ENCODE measurements at places on chromosomes 7 and 10.

GRCh38 chr10:60385399-60385738, 4.3 kb downstream of the ANK3 start:
- DNase-seq = peak; percentile 21

- no peak for DNase-seq
These were observed 362.0 kb downstream of the ETV1 start for GRCh38 chr7:13627455-13627854.

- DNase-seq = peak; percentile 35
These were observed 80.8 kb upstream of the RHOBTB1 start for GRCh38 chr10:61024856-61025201.

GRCh38 chr7:135362871-135363270, 129.2 kb downstream of the STRA8 start:
- DNase-seq = no peak

DNA sequence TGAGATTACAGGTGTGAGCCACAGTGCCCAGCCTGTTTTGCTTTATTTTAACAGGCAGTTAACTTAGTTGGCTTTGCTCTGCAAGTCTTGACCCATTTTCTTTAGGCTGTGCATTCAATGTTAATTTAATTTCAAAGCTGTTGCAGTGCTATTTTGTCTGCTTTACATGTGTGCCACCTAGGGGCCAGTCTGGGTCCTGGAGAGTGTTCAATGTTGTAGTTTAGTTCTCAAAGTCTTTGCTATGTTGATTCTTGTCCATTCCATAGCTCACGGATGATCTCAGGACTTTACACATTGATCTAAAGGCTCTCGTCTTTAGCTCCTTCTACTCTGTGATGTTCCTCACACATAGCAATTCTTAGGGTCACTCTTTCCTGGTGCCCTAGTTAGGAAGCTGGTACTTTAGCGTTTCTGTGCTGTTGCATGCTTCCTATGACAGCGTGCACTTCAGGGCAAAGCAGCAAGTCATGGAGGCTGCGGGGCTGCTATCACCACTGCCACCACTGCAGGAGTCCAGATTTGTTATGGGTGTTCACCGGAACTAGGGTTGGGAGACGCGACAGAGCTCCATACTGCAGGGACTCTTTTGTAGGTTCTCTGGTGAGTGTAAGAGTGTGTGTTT, 16.4 kb upstream of the ABCA13 start:
- DNase-seq = peak; percentile 55

Measured in ACHN (cell line).